ENCODE measurements at places on chromosomes 7 and 10.

- DNase-seq, result no peak
These were observed 19.9 kb downstream of the POLL start for GRCh38 chr10:101568054-101568745.

DNA sequence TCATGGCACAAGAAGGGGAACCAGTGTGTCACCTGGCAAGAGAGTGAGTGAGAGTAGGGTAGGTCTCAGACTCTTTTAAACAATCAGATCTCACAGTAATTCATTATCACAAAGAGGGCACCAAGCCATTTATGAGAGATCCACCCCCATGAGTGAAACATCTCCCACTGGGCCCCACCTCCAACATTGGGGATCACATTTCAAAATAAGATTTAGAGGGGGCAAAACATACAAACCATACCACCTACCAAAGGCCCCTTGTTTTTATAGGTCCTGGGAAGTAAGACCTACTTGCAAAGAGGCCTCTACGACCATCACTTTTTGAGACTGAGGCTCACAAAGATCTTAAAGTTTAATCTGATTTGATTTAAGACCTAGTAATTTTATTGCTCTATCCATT, 134.9 kb downstream of the NRCAM start:
- no peak for DNase-seq

GRCh38 chr10:88810196-88810961, 7.8 kb downstream of the LIPM start:
- DNase-seq, result peak; percentile 85

DNA sequence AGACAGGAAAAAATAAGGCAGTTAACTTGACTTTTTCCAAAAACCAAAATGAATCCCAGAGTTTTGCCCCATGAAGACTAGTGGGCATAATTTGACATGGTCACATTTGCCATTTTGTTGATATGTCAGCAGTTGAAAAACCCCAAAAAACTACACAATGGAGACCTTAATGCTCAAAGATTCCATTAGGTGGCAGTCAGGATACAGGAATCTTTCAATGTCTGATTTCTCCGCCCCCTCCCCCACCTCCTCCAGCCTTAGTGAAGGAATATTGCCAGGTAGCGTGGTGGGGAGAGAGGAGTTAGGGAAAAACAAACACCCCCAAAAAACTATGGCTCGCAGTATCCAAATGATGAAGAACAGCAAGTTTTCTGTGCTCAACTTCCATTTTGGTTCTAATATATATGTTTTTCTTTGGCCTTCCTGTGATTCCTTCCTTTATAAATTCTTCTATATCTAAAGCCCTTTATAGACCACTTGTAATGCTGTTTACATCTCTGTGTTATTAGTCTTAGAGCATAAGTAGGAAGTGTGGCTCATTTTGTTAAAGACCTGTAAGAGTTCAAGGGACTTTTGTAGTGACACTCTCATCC, 6.7 kb upstream of the SMNDC1 start:
- peak; percentile 82 for DNase-seq

DNA sequence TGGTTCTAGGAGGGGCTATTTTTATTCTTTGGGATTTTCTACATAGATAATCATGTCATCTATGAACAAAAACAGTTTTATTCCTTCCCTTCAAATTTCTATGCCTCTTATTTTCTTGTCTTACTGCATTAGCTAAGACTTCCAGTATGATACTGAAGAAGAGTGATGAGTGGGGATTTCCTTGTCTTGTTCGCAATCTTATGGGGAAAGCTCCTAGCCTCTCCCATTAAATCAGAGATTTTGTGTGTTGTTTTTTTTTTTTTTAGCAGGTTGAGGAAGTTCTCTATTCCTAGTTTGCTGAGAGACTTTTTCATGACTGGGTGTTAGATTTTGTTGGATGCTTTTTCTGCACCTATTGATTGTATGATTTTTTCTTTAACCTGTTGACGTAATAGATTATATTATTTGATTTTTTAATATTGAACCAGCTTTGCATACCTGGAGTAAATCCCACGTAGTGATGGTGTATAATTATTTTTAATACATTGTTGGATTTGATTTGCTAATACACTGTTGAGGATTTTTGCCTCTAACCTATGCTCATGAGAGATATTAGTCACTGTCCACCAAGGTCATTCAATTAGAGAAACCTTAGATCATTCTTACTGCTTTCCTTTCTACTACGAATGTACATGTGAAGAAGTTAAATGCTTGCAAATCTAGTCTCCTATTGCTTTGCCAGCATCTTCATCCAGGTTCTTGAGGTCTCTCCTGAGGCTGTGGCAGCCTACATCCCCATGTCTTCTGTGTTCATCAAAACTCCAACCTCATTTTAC, 6.5 kb downstream of the ATP5F1C start:
- no peak for DNase-seq

GRCh38 chr10:89203237-89203636, 3.9 kb downstream of the CH25H start:
- DNase-seq, result no peak

- DNase-seq, result no peak
These were observed 423.2 kb upstream of the PCDH15 start for GRCh38 chr10:55224007-55224781.

DNA sequence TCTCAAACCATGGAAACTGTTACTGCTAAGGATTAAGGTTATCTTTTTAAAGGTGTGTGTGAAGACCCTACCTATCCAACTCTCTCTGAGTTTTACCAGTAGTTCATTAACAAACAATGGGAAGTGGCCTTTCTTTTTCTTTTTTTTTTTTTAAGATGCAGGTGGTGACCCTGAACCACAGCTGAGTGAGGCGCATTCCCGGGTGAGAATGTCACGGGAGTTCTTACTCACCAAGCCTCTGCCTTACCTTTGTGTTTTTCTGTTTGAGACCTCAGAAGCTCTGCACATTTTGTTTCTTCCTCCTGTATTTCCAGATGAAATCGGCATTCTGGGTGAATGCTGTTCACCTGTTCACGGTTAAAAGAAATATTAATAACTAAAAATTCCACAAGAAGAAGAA, 2.5 kb downstream of the VIPR2 start:
- DNase-seq, result no peak

DNA sequence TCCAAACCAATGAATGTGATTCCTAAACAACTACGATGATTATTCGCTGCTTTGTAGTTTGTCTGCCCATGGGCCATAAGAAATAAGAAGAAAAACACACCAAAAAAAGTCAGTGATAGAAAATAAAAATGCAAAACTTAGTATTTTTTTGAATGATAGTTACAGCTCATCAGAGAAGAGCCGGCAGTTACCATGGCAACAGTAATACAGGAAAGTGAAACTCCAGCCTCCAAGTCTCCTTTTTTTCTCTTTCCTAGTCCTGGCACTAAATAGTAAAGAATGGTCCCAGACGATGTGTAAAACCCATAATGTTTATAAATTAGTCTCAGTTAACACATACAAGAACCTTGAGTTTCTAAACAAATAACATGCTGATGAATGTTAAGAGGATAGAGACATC, 21.6 kb upstream of the LHFPL3 start:
- no peak for DNase-seq

DNA sequence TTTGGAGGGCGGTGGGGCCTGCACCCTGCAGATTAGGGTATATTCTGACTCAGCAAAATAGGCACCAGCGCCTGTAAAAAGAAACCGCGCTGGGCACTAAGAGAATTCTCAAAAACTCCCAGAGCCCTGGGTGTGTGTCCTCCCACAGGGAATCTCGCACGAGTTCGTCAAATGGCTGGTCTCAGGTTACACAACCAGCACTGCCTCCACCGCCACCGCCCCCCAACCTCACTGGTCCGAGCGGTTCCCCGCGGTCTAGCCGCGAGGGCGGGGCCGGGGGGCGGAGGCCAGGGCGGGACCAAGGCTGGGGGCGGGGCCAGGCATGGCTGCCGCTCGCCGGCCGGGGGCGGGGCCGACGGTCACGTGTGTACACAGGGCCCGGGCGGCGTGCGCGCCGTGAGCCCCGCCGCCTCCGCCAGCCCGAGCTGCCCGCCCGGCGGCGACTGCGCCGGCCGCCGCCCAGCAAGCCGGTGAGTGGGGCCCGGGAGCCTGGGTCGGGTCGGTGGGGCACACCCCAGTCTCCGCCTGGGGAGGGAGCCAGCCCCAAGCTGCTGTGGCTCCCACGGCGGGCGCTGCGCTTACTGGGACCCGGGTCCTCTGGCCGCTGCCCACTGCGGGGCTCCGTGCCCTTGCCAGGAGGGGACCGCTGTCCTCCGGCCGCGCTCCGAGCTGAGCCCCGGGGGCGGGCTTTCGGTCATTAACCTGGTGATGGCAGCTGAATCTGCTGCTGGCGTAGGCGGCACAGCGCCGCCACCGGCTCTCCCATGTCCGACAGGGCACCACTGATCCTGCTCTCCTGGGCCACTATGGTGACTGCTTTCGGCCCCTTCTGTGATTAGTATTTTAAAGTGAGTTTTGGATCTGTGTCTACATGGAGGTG, at the start of gene GPR146:
Gene GPR146 (plus strand): TSS at position 358 of the 880 bp plus-strand sequence. CDS start 12,970 bp downstream, outside the sequence.
- DNase-seq, result peak; percentile 97

DNA sequence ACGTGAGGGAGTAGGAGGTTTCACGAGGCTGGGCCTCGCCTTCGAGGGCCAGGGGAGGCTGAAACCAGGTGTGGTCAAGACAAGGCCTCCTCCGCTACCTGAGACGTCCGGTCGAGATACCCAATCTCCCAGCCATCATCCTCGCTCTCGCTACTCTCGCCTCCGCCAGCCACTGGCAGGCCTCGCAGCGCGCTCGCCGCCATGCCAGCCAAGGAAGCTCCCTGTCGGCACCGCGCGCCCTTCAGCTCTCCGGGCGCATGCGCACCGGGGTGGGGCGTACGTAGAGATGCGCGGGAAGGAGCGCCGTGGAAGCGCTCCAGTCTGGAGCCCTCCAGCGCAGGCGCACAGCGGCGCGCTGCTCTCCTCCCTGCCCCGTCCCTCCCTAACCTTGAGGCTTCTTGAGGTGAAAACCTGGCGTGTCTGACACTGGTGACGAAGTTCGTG, at the start of gene ASZ1:
Gene ASZ1 (minus strand): TSS at position 236 of the 444 bp plus-strand sequence. CDS start 33 bp downstream, at position 203.
- no peak for DNase-seq

DNA sequence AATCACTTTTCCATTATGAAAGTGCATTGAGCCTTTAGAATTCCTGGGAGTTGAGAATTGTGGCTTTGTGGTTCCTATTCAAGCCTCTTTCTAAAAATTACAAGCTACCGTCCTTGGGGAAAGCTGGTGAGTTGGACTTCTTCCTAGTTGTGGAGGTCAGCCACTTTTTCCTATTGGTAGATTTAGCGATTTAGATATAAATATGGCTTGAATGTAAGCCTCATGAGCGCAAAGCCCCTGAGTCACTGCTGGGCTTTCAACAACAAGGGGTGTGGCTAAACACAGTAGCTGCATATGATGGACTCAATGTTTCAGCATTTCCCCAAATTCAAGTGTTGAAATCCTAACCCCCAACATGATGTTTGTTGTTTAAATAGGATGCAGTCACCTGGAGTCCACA, 150.0 kb upstream of the IGFBP3 start:
- DNase-seq, result no peak

DNA sequence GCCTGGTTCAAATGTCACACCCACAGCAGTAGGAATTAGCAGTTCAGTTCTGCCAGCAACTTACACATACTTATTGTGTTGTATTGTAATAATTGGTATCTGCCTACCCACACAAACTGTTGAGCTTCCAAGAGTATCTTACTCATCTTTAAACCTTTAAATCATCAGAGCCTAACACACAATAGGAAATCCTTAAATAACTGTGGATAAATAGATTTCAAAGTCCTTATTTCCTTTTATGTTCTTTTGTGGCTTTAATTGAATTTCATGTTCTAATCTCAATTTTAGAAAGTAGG, 3.9 kb downstream of the CASD1 start:
- peak; percentile 6 for DNase-seq

GRCh38 chr10:5752301-5752871, 60.8 kb downstream of the GDI2 start:
- no peak for DNase-seq

DNA sequence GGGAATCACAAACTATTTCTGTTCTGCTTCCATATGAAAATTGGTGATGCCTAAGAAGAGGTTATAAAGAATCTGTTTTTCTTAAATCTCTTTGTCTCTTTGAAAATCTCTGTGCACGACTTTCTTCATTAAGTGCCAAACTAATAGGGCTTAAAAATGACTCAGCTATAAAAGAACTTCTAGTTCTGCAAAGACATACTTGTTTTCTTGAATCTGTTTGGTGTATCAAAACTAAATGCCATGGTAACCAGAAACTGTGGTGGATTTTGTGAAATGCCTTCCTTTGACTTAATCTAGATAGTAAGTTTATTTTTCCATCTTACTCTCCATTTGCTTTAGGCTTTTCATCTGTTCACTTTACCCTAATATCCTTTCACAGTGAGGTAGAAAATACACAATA, 417.8 kb downstream of the PARD3 start:
- DNase-seq, result peak; percentile 81

DNA sequence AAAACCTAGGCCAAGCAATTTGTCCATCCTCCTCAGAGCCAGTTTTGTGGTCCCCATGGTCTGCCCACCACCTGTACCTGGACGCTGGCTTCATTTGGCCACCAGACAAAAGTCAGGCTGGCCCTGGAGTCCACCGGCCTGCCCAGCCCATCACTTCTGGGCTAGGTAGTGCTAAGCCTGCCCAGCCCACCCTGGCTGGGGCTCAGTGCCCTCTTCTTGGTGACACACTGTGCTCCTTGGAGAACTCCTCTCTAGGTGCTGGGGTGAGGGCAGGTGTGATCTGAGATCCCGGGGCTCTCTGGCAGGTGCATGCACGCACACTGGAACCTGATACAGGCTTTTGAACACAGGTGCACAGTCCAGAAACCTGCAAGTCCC, 1.1 kb downstream of the AIFM2 start:
- DNase-seq, result no peak

DNA sequence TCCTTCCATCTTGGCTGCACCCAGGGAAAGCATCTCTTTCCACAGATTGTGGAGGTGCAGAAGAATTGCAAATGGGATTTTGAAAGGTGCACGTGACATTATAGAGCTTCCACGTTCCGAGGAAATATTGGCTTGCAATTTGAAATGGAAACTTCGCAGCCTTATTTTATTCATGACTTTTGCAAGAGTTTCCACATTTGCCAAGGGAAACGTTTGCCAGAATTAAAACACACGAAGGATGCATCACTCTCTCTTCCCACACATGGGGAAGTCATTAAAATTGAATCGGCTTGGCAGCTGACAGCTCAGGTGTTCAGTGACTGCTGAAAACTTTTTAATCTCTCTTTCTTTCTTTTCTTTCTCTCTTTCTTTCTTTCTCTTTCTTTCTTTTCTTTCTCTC, 475.4 kb upstream of the IGFBP3 start:
- DNase-seq, result no peak

GRCh38 chr10:52409928-52410327, 95.8 kb downstream of the DKK1 start:
- DNase-seq, result no peak
